ENCODE measurements at places on chromosomes 3 and 15.

DNA sequence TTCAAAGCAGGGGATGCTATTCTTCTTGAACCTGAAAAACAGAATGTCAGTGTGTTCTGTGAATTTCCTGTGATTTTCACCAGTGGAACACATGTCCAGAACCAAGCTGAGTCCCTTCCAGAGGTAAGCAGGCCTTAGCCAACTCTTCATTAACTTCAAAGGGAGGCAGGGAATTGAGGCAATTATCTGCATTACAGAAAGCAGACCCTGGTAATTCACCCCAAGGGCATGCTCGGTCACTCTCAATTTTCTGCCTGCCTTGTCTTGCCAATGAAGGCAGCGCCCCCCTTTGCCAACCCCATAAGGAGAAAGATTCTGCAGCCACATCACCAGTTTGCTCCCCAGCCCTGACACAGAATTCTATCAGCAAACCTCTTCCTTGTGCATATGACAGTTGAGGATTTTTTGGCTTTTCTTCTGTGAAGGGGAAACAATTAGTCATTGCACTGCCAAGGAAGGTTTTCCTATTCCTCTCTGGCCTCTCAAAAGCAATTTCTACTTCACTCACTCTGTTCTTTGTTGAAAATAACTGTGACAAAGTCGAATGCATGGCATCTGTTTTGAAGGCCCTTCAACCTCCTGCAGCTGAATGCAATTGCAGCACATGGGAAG is 85.3 kb downstream of the HHLA2 start:
- DNase-seq: no peak

GRCh38 chr15:59295261-59296001 is 77.2 kb downstream of the MYO1E start:
- DNase-seq: no peak

- no peak for DNase-seq
These were observed 181.7 kb downstream of the TCF12 start for GRCh38 chr15:57100136-57100539.

GRCh38 chr15:53534105-53534839 is 225.2 kb downstream of the WDR72 start:
- no peak for DNase-seq

DNA sequence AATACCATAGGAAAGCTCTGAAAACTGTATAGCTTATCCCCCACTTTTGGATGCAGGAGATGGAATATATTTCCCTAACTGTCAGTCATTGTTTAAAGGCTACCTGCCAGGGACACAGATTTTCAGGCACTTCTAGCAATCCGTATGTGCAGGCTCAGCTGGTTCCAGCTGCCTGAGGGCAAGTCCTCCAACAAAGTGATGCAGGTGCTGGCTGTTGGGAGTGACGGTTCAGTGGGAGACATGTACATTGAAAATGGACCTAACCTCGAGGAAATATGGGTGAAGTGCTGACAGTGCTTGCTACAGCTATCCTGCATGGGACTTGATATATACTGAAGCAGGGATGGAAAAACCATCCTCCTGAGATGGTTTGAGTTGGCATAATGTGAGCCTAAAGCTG is 153.1 kb upstream of the GAP43 start:
- peak; percentile 57 for DNase-seq

GRCh38 chr15:89462198-89462912 is 34.0 kb downstream of the RHCG start:
- no peak for DNase-seq

- no peak for DNase-seq
These were observed 104.6 kb upstream of the KLF13 start for GRCh38 chr15:31221936-31222515.
